Activated T-helper 2 cell treated with anti-CD3 and anti-CD28 coated beads, Interferon-gamma antibody, Interleukin-2, Interleukin-4, amounts not matched to agents 10 μg/mL and 5 μg/mL and 100 μg/mL, durations not matched to agents 14 hours and 24 hours and 36 hours (primary cell): ENCODE measurements at places on chromosomes 13 and 19.

GRCh38 chr13:46008631-46009030 lies 43.9 kb downstream of the ZC3H13 start:
- no peak for DNase-seq

DNA sequence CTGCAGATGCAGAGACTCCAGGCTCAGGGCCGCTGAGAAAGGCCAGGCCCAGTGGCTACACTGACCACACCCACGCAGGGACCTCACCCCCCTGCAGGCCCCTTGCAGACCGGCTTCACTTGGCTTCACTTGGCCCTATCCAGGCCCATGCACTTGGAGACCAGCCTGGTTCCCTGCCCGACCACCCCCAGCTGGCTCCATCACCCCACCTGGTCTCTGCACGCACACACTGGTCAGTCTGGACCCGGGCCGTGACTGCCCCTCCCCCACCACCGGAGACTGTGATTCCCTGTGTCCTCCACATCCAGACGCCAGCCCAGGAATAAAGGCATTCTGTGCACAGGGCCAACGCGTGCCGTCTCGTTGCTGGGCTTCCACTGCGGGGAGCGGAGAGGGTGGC lies 4.9 kb upstream of the EBI3 start:
- no peak for DNase-seq

DNA sequence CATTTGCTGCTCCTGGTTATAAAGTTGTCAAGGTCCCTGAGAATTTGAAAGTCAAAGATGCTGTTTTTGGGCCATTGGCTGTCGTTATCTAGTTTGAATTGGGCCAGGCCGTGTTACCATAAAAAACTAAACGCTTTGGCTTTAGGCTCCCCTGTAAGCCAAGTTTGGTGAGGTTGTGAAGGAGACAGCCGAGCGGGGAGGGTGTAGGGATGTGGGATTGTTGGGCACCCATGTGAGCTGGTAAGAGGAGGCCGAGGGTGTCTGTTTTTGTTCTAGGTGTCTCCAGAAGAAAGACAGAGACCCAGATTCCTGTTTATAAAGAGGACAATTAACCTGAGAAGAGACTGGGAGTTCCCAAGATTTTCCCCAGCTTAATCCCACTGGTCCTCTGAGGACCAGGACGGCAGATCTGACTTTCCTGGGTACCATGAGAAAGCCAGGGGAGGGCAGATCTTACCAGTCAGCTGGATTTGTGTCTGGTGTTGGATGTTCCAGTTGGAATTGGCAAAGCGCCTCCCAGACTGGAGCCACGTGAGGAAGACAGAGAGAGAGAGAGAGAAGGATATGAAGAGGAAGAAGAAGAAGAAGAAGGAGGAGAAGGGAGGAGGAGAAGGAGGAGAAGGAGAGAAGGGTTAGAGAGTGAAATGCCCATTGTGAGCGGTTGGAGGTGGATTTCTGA lies 25.1 kb downstream of the TMEM255B start:
- no peak for DNase-seq

DNA sequence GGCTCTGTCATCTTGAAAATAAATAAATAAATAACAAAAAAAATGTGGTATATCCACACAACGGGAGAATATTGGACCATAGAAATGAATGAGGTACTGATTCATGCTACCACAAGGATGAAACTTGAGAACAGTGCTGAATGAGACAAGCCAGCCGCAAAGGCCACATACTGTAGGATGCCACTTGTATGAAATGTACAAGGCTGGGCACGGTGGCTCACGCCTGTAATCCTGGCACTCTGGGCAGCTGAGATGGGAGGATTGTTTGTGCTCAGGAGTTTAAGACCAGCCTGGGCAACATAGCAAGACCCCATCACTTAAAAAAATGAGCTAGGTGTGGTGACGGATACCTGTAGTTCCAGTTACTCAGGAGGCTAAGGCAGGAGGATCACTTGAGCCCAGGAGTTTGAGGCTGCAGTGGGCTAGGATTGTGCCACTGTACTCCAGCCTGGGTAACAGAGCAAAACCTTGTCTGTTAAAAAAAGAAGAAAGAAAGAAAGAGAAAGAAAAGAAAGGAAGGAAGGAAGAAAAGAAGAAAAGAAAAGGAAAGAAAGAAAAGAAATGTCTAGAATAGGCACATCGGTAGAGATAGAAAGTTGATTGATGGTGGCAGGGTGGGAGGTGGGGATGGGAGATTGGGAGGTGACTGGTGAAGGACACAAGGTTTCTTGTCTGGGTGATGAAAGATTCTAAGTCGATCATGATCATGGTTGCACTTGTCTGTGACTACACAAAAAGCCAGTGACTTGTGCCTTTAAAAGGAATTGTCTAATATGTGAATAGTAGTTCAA lies 20.3 kb downstream of the HPN start:
- no peak for DNase-seq
